ENCODE measurements at places on chromosomes 12 and 14.
A peak's percentile ranks its signal among the peaks of the same experiment; 100 is the strongest.

DNA sequence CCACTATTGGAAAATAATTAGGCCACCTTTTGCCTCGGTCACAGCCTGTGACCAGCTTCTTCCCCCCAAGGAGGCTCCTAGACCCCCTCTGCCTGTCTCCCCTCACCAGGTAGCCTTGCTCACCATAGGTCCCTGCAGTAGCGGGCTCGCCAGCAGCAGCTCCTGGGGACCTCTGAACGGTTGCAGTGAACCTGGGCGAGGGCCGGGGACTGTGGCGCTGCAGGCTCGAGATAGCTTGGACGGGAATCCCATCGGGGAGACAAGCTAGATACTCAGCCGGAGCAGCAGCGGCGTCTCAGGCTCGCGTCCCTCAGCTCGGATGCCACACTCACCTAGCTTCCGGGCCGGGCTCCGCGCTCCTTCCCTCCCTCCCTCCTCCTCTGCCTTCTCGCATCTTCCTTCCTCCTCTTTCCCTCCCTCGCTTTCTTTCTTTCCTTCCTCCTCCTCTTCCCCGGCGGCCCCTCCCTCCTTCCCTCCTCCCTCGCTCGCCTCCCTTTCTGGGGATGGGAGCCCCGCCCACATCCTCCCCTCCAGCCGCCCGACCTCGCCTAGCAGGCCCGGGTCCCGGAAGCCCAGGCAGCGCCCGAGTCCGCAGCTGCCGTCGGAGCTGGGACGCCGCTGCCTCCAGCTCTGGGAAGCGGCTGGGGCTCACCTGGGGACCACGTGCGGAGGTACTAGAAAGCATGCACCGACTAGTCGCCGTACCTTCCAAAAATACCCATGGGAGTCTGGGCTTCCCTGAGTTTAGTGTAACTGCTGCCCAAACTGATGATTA is at the start of gene BMP4:
TSS of gene BMP4 (minus strand) at position 399 of the 775 bp plus-strand sequence. CDS start 4,603 bp downstream, outside the sequence.
- no peak for DNase-seq

DNA sequence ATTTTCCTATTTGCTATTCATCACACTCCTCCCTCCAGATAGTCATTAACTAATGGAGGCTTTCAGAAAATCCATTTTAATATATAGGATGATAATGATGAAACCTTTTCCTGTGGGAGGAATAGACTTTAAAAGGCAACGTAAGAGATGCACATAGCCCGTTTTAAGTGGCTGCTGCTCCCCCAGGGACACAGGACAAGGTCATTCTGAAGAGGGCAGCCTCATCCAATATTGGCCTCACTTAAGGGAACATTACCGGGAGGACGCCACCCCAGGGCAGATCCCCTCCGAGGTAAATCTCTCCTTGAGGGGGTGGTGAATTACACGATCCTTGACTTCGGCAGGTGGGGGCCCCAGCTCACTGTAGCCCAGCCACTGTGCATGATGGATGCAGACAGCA is 131.9 kb downstream of the PIWIL1 start:
- no peak for DNase-seq

GRCh38 chr12:21774358-21775132 is at the start of gene KCNJ8:
TSS of gene KCNJ8 (minus strand) at chr12:21774706. CDS start at chr12:21773616, 1,090 bp downstream.
- peak; percentile 95 for DNase-seq

GRCh38 chr14:100149851-100150611 is 9.4 kb downstream of the DEGS2 start:
- DNase-seq = no peak

DNA sequence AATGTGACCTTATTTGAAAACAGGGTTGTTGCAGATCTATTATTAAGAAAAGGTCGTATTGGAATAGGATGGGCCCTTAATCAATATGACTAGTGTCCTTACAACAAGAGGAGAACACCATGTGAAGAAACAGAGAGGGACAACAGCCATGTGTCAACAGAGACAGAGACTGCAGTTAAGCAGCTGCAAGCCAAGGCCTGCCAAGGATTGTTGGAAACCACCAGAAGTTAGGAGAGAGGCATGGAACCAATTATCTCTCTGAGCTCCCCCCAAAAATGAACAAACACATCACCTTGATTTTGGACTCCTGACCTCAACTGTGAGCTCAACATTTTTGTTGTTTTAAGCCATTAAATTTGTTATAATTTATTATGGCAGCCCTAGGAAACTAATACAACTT is 214.6 kb upstream of the PRKD1 start:
- no peak for DNase-seq

DNA sequence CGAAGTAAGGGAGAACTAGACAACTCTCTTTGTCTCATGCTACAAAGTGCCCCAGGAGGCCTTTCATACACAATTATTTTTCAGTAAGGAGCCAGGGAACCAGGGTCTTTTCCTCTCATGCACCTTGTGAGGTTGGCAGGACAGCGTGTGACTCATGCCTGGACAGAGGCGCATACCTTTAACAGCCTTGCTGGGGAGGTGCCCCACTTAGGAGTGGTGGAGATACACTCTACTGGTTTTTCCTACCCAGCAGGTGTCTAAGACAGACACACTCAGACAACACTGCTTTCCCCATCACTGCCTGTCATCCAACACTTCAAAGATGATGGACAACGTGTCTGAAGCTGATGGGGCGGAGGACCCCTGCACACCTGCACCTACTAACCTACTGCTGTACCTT is 49.1 kb downstream of the B4GALNT3 start:
- DNase-seq = no peak
